Dermis blood vessel endothelial cell (primary cell): ENCODE measurements at places on chromosomes 6 and 20. TPM values are rescaled to one million over a fixed set of nuclear protein-coding genes. Genes with fewer than 3 reads are reported as not detected.

The OR12D1 gene
- total RNA-seq: not detected in 2 replicates

The GRM1 gene
- 0.05 TPM in 1 of 2 replicates, not detected in the other for total RNA-seq

The FAM209B gene
- total RNA-seq: 0.33 TPM in 1 of 2 replicates, not detected in the other

The NCOA7 gene
- 71.6 and 111 TPM in 2 replicates for total RNA-seq

The WDR27 gene
- 21.0 and 39.5 TPM in 2 replicates for total RNA-seq

The NCR2 gene
- total RNA-seq: not detected in 2 replicates

The CAP2 gene
- total RNA-seq: 2.6 and 3.3 TPM in 2 replicates

The TBC1D7 gene
- 15.0 and 16.6 TPM in 2 replicates for total RNA-seq

The TRAPPC3L gene
- 0.17 TPM in 1 of 2 replicates, not detected in the other for total RNA-seq

The DUSP15 gene
- 0.14 and 0.34 TPM in 2 replicates for total RNA-seq

The GSTA2 gene
- total RNA-seq: not detected in 2 replicates

The KCNQ2 gene
- total RNA-seq: not detected in 2 replicates

The ENPP3 gene
- 0.19 and 0.85 TPM in 2 replicates for total RNA-seq

The NOX3 gene
- total RNA-seq: not detected in 2 replicates

The TRIM40 gene
- total RNA-seq: not detected in 2 replicates

The GPX5 gene
- total RNA-seq: not detected in 2 replicates

The AGER gene
- 0.74 and 0.85 TPM in 2 replicates for total RNA-seq

The SRF gene
- total RNA-seq: 16.5 and 19.7 TPM in 2 replicates

The DPPA5 gene
- total RNA-seq: not detected in 2 replicates

The SLC35F1 gene
- not detected in 2 replicates for total RNA-seq

The GMPR gene
- total RNA-seq: 26.0 and 29.2 TPM in 2 replicates

The FAM135A gene
- total RNA-seq: 15.7 and 22.5 TPM in 2 replicates

The GJA10 gene
- total RNA-seq: not detected in 2 replicates

The SDC4 gene
- total RNA-seq: 41.5 and 79.3 TPM in 2 replicates

The RGS17 gene
- total RNA-seq: 3.3 and 3.9 TPM in 2 replicates

The ADISSP gene
- total RNA-seq: 12.1 and 34.7 TPM in 2 replicates

The PNPLA1 gene
- total RNA-seq: not detected in 2 replicates

The COX4I2 gene
- not detected in 2 replicates for total RNA-seq

The CLIC5 gene
- under 0.01 and 0.09 TPM in 2 replicates for total RNA-seq

The RIPOR2 gene
- under 0.01 TPM in 1 of 2 replicates, not detected in the other for total RNA-seq

The HCRTR2 gene
- total RNA-seq: not detected in 2 replicates

The CEP85L gene
- total RNA-seq: 14.1 and 14.7 TPM in 2 replicates

The PRL gene
- total RNA-seq: not detected in 2 replicates

The BPIFB2 gene
- not detected in 2 replicates for total RNA-seq

The HLA-F gene
- 6.7 and 68.2 TPM in 2 replicates for total RNA-seq

The PLEKHG1 gene
- total RNA-seq: 42.3 and 74.5 TPM in 2 replicates

The JAG1 gene
- 124 and 203 TPM in 2 replicates for total RNA-seq

The TNFRSF6B gene
- total RNA-seq: 16.8 and 22.0 TPM in 2 replicates
